ENCODE measurements at places on chromosomes 12 and 14.

- no peaks in the 10 kb centered on the region for H3K4me1 ChIP-seq
- no peak overlapping the region for H3K4me3 ChIP-seq
- no peak for DNase-seq
- no peaks in the 10 kb centered on the region for H3K27me3 ChIP-seq
Observed at GRCh38 chr12:47377414-47378221, 297.9 kb upstream of the AMIGO2 start.

- no peaks in the 10 kb centered on the region for H3K4me1 ChIP-seq
- no peak for DNase-seq
- H3K27ac ChIP-seq: no peak overlapping the region
Observed at GRCh38 chr14:53032161-53032803, 81.4 kb upstream of the FERMT2 start.

DNA sequence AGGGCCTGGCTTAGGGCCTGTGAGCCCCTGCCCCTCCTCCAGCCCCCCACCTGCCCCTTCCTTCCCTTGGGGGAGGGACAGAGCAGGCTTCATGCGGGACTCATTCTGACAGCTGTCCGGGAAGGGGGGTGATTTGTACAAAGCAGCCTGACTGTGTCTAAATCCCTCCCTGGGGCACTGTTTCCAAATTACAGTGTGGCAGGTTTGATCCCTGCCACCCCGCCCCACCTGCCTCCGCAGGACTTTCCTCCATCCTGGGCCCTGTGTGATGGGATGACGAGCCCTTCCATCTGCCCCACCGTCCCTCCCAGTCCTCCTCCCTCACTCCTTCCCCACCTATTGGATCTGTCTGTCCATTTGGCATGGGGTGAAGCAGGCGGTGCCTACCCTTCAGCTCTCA is 363.9 kb downstream of the BCL11B start:
- no peak overlapping the region for H3K4me3 ChIP-seq
- H3K27ac ChIP-seq: no peak overlapping the region
- H3K4me1 ChIP-seq: peaks cover 8% of the 10 kb centered on the region
- no peaks in the 10 kb centered on the region for H3K27me3 ChIP-seq
- no peaks in the 10 kb centered on the region for H3K36me3 ChIP-seq

DNA sequence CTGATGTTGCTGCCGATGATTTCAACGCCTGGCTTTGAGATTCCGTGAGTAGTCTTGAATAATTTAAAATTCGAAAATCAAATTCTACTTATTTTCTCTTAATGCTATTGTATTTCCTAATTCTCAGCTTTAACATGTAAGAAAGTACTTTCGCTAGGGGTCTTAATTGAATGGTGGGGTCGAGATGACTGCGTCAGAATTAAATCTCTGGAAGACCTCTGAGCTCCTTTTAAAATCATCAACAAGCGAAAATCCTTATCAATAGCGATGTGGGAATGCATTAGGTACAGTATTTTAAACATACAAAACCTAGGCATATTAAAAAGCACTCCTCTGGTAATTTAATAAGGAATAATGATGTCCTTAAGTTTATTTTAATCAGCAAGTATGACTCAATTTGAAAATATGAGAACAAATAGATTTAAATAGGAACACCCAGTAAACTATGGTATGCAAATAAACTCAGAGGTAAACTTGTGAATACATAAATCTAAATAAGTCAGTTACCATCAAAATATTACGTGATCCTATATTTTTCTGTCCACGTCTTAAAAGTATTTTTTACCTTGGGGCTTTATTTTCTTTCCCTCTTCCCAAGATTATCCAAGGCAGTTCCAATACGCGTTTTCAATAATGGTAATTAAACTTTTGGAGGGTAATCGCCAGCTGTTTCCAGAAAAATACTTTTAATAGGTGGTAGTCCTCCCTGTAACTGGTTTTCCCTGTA is 1.4 kb downstream of the FOXA1 start:
- peak overlapping the region; percentile 82 for H3K4me3 ChIP-seq
- H3K27ac ChIP-seq: no peak overlapping the region
- no peaks in the 10 kb centered on the region for H3K36me3 ChIP-seq
- H3K4me1 ChIP-seq: peaks cover 3% of the 10 kb centered on the region
- peaks cover 78% of the 10 kb centered on the region for H3K27me3 ChIP-seq

DNA sequence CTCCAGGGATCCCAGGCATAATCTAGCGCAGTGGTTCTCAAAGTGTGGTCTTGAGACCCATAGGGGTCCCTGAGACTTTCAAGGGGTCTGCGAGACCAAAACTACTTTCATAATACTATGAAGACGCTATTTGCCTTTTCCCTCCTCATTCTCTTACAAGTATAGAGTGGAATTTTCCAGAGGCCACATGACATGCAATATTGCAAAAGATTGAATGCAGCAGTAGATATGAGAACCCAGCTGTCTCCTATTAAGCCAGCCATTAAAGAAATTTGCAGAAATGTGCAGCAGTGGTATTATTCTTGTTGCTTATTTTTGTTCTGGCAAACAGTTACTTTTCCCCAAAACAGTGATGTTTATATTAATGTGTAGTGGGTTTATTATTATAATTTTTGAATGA is 62.8 kb downstream of the VWF start:
- no peak overlapping the region for H3K4me3 ChIP-seq
- H3K36me3 ChIP-seq: no peaks in the 10 kb centered on the region
- H3K27me3 ChIP-seq: no peaks in the 10 kb centered on the region

- no peak for DNase-seq
- H3K36me3 ChIP-seq: no peaks in the 10 kb centered on the region
- H3K27ac ChIP-seq: no peak overlapping the region
- no peaks in the 10 kb centered on the region for H3K4me1 ChIP-seq
Observed at GRCh38 chr12:100442403-100442802, 31.3 kb upstream of the NR1H4 start.

DNA sequence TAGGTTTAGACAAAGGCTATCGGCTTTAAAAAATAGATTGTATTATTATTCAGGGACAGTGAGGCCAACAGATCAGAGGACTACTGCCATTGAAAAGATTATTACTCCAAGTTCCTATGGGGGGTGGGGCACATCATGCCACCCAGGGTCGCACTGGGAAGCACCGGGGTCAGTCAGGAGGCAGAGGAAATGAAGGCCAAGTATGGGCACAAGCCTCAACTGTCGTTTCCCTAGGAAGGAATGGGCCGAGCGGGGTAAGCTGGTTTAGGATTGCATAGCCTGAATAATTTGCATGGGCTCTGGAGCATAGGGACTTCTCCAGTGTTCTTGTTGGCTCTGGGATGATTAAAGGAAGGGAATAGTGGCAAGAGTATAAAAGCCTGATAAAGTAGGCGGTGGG is 205.3 kb downstream of the NOVA1 start:
- H3K27ac ChIP-seq: no peak overlapping the region
- DNase-seq: no peak
- peaks cover 9% of the 10 kb centered on the region for H3K4me1 ChIP-seq
- no peaks in the 10 kb centered on the region for H3K36me3 ChIP-seq
- H3K27me3 ChIP-seq: no peaks in the 10 kb centered on the region

DNA sequence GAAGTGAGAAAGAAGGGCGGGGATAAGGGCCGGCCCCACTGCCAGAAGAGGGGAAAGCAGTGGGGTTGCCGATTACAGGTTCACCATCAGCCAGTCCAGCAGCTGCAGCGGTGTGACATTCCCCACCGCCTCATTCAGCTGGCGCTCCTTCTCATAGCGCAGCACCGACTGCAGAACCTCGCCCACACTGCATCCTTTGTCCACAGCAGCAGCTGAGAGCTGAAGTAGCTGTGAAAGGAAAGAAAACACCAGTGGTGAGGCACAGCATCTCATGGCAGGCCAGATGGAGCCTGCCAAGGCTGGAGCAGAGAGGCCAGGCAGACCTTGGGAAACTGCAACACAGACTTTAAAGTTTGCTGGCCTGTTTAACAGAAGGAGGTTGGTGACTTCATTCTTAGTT is 33.2 kb downstream of the AKAP3 start:
- H3K27ac ChIP-seq: no peak overlapping the region
- H3K36me3 ChIP-seq: no peaks in the 10 kb centered on the region
- no peak for DNase-seq
- no peaks in the 10 kb centered on the region for H3K27me3 ChIP-seq
- H3K4me1 ChIP-seq: no peaks in the 10 kb centered on the region

GRCh38 chr14:51620056-51620455 is 31.7 kb upstream of the FRMD6 start:
- no peak overlapping the region for H3K4me3 ChIP-seq
- H3K27me3 ChIP-seq: no peaks in the 10 kb centered on the region
- no peak for DNase-seq
- no peaks in the 10 kb centered on the region for H3K4me1 ChIP-seq

- H3K27me3 ChIP-seq: no peaks in the 10 kb centered on the region
- H3K4me1 ChIP-seq: no peaks in the 10 kb centered on the region
- no peak overlapping the region for H3K27ac ChIP-seq
- no peak for DNase-seq
- peaks cover 44% of the 10 kb centered on the region for H3K36me3 ChIP-seq
Observed at GRCh38 chr12:124946447-124946793, 32.0 kb upstream of the UBC start.

- H3K27me3 ChIP-seq: no peaks in the 10 kb centered on the region
- H3K4me1 ChIP-seq: no peaks in the 10 kb centered on the region
- H3K4me3 ChIP-seq: no peak overlapping the region
- H3K27ac ChIP-seq: no peak overlapping the region
- DNase-seq: peak; percentile 96
- H3K36me3 ChIP-seq: no peaks in the 10 kb centered on the region
Observed at GRCh38 chr12:113098441-113099028, 37.0 kb downstream of the RASAL1 start.

DNA sequence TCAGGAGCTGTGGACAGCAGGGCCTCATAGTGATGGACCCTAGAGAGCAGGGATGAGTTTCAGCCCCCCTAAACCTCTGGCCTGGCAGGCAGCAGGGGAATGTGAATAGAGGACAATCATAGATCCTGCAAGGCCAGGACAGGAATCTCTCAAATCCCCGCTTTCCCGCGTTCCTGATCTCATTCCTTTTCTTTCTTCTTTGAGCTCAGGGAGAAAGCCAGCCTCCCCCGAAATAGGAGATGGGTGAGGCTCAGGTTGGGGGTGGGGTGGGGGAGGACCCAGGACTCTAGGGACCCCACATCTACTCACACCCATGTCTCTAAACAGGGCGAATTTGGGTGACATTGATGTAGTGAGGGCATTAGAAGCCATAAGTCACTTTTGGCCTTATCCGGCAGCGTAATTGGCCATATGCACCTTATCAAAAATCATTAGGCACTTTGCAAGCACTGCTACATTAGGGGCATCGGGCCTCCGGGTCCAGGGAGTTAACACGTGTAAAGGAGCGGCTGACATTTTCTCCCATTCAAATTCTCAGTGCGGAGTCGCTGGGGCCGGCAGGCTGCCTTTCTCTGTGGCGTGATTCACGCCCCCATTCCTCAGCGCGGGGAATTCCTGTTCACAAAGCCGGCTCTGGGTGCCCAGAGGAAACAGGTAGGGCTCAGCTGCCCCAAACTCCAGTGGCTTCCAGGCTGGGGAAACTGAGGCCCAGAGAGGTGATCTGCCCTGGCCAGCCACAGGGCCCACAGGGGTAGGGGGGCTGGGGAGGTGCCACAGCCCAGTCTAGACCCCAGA is 1.5 kb downstream of the LHX5 start:
- H3K27ac ChIP-seq: no peak overlapping the region
- H3K4me3 ChIP-seq: peak overlapping the region; percentile 58
- H3K27me3 ChIP-seq: peaks cover 97% of the 10 kb centered on the region
- peak; percentile 40 for DNase-seq

GRCh38 chr12:112463478-112463877 is 44.7 kb downstream of the PTPN11 start:
- H3K4me3 ChIP-seq: no peak overlapping the region
- no peaks in the 10 kb centered on the region for H3K27me3 ChIP-seq
- H3K27ac ChIP-seq: no peak overlapping the region
- H3K36me3 ChIP-seq: peaks cover 41% of the 10 kb centered on the region

- H3K27me3 ChIP-seq: no peaks in the 10 kb centered on the region
- no peak overlapping the region for H3K27ac ChIP-seq
- no peak overlapping the region for H3K4me3 ChIP-seq
- H3K36me3 ChIP-seq: peaks cover 9% of the 10 kb centered on the region
- peaks cover 2% of the 10 kb centered on the region for H3K4me1 ChIP-seq
Observed at GRCh38 chr12:121719926-121720414, 7.4 kb downstream of the TMEM120B start.

DNA sequence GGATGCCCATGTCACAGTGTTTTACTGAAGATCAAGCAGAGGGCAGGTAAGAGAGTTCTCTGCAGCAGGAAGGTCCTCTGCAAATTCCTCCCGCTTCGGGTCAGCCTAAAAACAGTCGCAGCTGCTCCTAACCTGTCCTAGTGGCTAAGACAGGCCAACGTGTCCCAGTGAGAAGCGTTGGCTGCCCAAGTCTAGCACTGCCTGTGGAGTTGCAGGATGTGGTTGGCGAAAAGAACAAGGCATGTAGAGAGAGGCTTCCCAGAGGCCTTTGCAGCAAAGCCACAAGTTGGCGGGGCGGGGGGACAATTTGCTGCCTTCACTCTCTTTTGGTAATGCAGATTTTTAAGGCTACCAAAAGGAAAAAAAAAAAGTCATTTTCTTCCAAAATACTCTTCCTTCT is 340.1 kb downstream of the BCL11B start:
- no peaks in the 10 kb centered on the region for H3K4me1 ChIP-seq
- no peaks in the 10 kb centered on the region for H3K27me3 ChIP-seq
- DNase-seq: no peak

DNA sequence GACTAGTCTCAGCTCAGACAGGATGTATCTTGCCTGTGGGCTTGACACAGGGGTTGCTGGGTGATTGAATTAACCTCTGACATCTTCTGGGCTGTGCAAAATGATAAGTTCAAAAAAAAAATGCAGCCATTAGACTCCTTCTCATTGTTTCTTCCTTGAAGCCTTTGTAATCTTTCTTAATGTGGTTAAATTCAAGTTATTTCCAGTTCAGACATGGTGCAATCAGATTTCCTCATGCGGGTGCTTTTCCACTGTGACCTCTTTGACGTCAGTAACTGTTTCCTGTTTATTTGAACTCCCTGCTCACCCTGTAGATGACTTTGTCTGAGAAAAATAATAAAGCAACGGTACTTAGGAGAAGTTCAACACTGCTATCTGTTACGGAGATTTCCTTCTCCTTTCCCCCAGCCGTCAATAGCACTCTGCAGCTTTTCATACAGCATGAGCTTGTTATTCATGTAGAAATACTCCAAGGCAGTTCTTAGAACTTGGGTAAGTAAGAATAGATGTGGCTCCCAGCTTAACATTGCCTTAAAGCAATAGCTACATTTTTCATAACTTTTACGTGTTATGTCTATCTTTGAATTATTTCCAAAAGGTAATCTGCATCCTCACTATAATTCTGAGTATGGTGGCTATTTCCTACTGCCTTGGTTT is 155.5 kb downstream of the PRKCH start:
- H3K4me1 ChIP-seq: peaks cover 1% of the 10 kb centered on the region
- no peak overlapping the region for H3K27ac ChIP-seq
- no peaks in the 10 kb centered on the region for H3K27me3 ChIP-seq
- H3K36me3 ChIP-seq: no peaks in the 10 kb centered on the region

DNA sequence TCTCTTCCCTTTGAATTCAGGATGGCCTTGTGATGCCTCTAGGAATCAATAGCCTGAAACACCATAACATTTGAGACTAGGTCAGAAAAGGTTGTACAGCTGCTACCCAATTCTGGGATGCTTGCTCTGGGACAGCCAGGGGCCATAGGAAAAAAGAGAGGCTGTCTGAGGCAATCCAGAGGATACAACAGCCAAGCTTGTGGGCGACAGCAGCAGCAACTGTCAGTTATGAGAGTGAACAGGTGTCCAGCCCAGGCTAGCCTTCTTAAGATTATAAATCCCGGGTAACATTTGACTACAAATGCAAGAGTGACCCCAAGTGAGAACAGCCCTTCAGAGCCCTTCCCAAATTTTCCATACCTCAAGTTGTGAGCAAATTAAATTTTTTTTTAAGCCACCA is 11.1 kb downstream of the DCN start:
- H3K4me3 ChIP-seq: no peak overlapping the region
- no peak overlapping the region for H3K27ac ChIP-seq
- no peaks in the 10 kb centered on the region for H3K27me3 ChIP-seq
- no peaks in the 10 kb centered on the region for H3K36me3 ChIP-seq
- DNase-seq: no peak
